ENCODE measurements at places on chromosomes 7 and 10. TPM values are rescaled to one million over a fixed set of nuclear protein-coding genes. Genes with fewer than 3 reads are reported as not detected.

The PSD gene
- total RNA-seq, result 0.64 TPM

The SEMA3A gene
- total RNA-seq, result 0.41 TPM

The SAMD9 gene
- total RNA-seq, result 0.84 TPM

The NOD1 gene
- 4.1 TPM for total RNA-seq

The MEST gene
- total RNA-seq, result 5.2 TPM

The CCDC126 gene
- total RNA-seq, result 13.4 TPM

Data from psoas muscle (tissue), 8 donors.